Ureter (tissue), 1 donor: ENCODE measurements at places on chromosomes 5 and 9. TPM values are rescaled to one million over a fixed set of nuclear protein-coding genes. Genes with fewer than 3 reads are reported as not detected.

ZNF883 gene
- 1.7 TPM for total RNA-seq

MSMP gene
- total RNA-seq = not detected

CATSPER3 gene
- 0.99 TPM for total RNA-seq

DNA sequence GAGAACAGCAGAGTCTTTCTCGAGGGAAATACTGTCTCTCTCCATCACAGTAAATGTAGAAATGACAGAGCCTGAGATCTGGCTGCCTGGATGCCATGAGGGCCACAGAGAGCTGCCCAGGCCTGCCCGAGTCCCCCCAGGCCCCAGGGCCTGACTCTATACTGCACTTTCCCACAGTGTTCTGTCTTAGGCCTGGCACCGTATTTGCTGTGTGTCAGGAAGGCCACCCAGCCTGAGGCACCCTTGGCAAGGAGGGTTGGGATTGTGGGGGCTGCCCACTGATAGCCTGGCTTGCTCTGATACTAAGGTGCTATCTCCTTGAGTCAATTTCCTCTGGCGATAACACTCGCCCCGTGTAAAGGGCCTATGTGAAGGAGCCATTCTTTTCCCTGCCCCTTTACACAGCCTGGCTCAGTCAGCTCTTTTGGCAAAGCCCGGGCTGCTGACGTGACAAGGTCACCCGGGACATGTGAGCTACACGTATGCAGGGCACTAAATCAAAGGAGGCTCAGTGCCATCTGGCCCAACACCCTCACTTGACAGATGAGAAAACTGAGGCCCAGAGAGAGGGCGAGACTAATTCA lies 630.1 kb upstream of the KLF4 start:
- no peak for DNase-seq

DNA sequence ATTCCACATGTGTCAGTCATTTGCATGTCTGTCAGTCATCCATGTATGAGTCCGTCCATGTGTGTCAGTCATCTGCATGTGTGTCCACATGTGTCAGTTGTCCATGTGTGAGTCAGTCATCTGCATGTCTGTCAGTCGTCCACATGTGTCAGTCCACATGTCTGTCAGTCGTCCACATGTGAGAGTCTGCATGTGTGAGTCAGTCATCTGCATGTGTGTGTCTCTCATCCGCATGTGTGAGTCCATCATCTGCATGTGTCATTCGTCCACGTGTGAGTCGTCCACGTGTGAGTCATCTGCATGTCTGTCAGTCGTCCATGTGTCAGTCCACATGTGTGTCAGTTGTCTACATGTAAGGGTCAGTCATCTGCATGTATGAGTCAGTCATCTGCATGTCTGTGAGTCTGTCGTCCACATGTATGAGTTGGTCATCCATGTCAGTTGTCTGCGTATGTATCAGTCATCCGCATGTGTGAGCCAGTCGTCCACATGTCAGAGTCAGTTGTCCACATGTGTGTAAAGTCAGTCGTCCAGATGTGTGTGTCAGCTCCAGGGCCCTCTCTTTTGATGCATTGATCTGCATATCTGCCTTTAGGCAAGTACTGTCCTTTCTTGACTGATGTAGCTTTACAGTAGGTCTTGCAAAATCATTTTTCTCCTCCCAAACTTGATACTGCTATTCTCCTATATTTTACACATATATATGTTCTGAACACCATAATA lies 72.5 kb upstream of the CACNA1B start:
- DNase-seq = no peak

GRCh38 chr5:122392824-122393223 lies 80.8 kb downstream of the SNCAIP start:
- no peak for DNase-seq

- DNase-seq = no peak
Observed at GRCh38 chr5:110625376-110625999, 101.0 kb downstream of the TMEM232 start.

- no peak for DNase-seq
Observed at GRCh38 chr5:66843065-66843464, 246.9 kb downstream of the MAST4 start.
